ENCODE measurements at places on chromosomes 12 and 14.

DNA sequence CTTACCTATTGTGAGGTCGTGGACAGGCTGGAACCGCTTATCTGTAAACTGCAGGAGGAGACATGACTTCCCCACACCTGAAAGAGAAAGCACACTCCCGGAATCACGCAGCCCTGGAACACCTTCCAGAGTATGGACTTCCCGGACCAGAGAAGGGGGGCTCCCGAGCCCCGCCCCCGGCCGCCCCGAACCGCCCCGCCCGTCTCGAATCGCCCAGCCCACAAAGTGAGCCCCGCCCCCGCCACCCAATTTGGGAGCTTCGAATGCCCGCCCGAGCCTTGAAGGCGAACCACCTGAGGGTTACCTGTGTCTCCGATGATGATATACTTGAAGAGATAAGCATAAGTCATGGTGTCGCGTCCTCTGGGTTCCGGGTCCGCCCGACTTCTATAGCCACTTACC is 235 bp downstream of the RAB2B start:
- H3K4me3 ChIP-seq, result peak overlapping the region; percentile 100
- H3K36me3 ChIP-seq, result no peaks in the 10 kb centered on the region
- DNase-seq, result no peak
- H3K27ac ChIP-seq, result peak overlapping the region; percentile 97
- H3K27me3 ChIP-seq, result no peaks in the 10 kb centered on the region
- H3K4me1 ChIP-seq, result peaks cover 37% of the 10 kb centered on the region

- H3K27ac ChIP-seq, result no peak overlapping the region
- no peak overlapping the region for H3K4me3 ChIP-seq
- no peaks in the 10 kb centered on the region for H3K36me3 ChIP-seq
- H3K4me1 ChIP-seq, result no peaks in the 10 kb centered on the region
- peaks cover 4% of the 10 kb centered on the region for H3K27me3 ChIP-seq
Measured at GRCh38 chr12:18882690-18883089, 144.8 kb downstream of the CAPZA3 start.

GRCh38 chr14:60346706-60347105 is 97.7 kb downstream of the PPM1A start:
- no peak overlapping the region for H3K27ac ChIP-seq
- H3K36me3 ChIP-seq, result no peaks in the 10 kb centered on the region
- peaks cover 5% of the 10 kb centered on the region for H3K4me1 ChIP-seq
- H3K4me3 ChIP-seq, result no peak overlapping the region
- DNase-seq, result no peak

- H3K27ac ChIP-seq, result no peak overlapping the region
- H3K36me3 ChIP-seq, result no peaks in the 10 kb centered on the region
- peaks cover 43% of the 10 kb centered on the region for H3K4me1 ChIP-seq
Measured at GRCh38 chr14:68497011-68497410, 295.9 kb downstream of the ZFP36L1 start.

DNA sequence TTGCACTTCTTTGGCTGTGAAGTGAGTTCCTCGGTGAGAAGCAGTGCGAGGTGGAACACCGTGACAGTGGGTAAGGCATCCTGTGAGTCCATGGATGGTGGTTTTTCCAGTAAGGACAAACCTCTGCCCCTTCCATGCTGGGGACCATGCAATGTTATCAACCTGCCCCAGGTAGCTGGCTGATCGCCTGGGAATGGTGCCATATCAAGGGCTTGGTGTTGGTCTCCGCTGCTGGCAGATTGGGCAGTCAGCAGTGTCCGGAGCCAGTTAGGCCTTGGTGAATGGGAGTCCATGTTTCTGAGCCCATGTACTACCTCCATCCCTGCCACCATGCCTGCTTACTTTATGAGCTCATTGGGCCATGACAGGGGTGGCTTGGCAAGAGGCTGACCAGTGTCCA is 114.7 kb upstream of the C14orf180 start:
- peaks cover 51% of the 10 kb centered on the region for H3K27me3 ChIP-seq
- H3K4me1 ChIP-seq, result peaks cover 16% of the 10 kb centered on the region
- H3K27ac ChIP-seq, result no peak overlapping the region
- H3K36me3 ChIP-seq, result no peaks in the 10 kb centered on the region

- no peak overlapping the region for H3K27ac ChIP-seq
- peaks cover 2% of the 10 kb centered on the region for H3K27me3 ChIP-seq
- H3K4me1 ChIP-seq, result peaks cover 11% of the 10 kb centered on the region
- H3K36me3 ChIP-seq, result no peaks in the 10 kb centered on the region
Measured at GRCh38 chr12:2386566-2386965, 333.8 kb downstream of the CACNA1C start.

- no peak for DNase-seq
- no peaks in the 10 kb centered on the region for H3K27me3 ChIP-seq
- no peak overlapping the region for H3K27ac ChIP-seq
- H3K36me3 ChIP-seq, result peaks cover 25% of the 10 kb centered on the region
- H3K4me1 ChIP-seq, result no peaks in the 10 kb centered on the region
- H3K4me3 ChIP-seq, result no peak overlapping the region
Measured at GRCh38 chr14:38175658-38176057, 32.0 kb upstream of the SSTR1 start.

- H3K4me1 ChIP-seq, result peaks cover 41% of the 10 kb centered on the region
- peak; percentile 68 for DNase-seq
- H3K27ac ChIP-seq, result peak within 1 kb of the TSS; percentile 91
Measured at GRCh38 chr12:12266873-12267741, at the start of gene LRP6. TSS of gene LRP6 (minus strand) at chr12:12267044. CDS start at chr12:12266735, 309 bp downstream.

DNA sequence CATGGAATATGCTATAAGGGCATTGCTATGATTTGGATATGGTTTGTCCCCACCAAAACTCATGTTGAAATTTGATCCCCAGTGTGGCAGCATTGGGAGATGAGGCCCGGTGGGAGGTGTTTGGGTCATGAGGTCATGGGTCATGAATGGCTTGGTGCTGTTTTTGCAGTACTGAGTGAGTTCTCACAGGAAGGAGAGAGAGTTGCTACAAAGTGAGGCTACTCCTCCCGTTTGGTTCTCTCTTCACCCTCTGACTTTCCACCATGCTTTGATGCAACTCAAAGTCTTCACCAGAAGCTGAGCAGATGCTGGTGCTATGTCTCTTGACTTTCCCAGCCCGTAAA is 388.1 kb upstream of the TMPO start:
- no peak overlapping the region for H3K27ac ChIP-seq
- no peak for DNase-seq
- peaks cover 6% of the 10 kb centered on the region for H3K27me3 ChIP-seq
- no peaks in the 10 kb centered on the region for H3K36me3 ChIP-seq
- peaks cover 2% of the 10 kb centered on the region for H3K4me1 ChIP-seq

GRCh38 chr14:104048758-104049507 is 36.6 kb upstream of the ASPG start:
- H3K27me3 ChIP-seq, result peaks cover 7% of the 10 kb centered on the region
- H3K36me3 ChIP-seq, result no peaks in the 10 kb centered on the region
- no peak overlapping the region for H3K4me3 ChIP-seq
- no peak overlapping the region for H3K27ac ChIP-seq
- no peak for DNase-seq

- H3K4me3 ChIP-seq, result no peak overlapping the region
- DNase-seq, result no peak
- H3K4me1 ChIP-seq, result peaks cover 34% of the 10 kb centered on the region
- H3K27ac ChIP-seq, result no peak overlapping the region
- no peaks in the 10 kb centered on the region for H3K36me3 ChIP-seq
Measured at GRCh38 chr14:92683041-92683440, 65.4 kb downstream of the LGMN start.

GRCh38 chr14:100468557-100468956 is 118.7 kb downstream of the BEGAIN start:
- no peak overlapping the region for H3K4me3 ChIP-seq
- no peaks in the 10 kb centered on the region for H3K36me3 ChIP-seq
- H3K27ac ChIP-seq, result no peak overlapping the region

GRCh38 chr14:94767321-94767878 is 2.5 kb downstream of the GSC start:
- peaks cover 92% of the 10 kb centered on the region for H3K27me3 ChIP-seq
- peaks cover 2% of the 10 kb centered on the region for H3K36me3 ChIP-seq
- DNase-seq, result no peak
- H3K4me3 ChIP-seq, result no peak overlapping the region
- peaks cover 19% of the 10 kb centered on the region for H3K4me1 ChIP-seq

DNA sequence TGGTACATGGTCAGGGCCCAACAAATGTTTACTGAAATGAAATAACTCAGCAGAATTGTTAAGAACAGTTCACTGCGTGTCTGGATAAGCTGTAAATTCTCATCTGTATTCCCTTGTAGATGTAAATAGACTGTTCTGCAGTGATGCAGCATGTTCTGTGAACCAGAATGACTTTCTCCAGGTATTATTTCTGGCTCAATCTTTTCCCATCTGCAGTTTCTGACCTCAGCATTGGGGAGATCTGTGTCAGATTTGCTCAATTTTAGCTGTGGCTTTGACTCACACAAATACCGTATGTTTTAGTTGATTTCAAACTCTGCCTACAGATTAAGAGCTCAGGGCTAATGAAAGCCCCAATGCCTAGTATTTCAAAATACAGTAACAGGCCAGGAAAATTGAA is 49.2 kb upstream of the DICER1 start:
- no peak overlapping the region for H3K4me3 ChIP-seq
- H3K27ac ChIP-seq, result no peak overlapping the region
- no peak for DNase-seq
- H3K27me3 ChIP-seq, result no peaks in the 10 kb centered on the region

GRCh38 chr14:52797653-52798052 is 6.2 kb upstream of the GNPNAT1 start:
- H3K4me3 ChIP-seq, result no peak overlapping the region
- no peak for DNase-seq
- H3K27ac ChIP-seq, result no peak overlapping the region
- H3K27me3 ChIP-seq, result no peaks in the 10 kb centered on the region

DNA sequence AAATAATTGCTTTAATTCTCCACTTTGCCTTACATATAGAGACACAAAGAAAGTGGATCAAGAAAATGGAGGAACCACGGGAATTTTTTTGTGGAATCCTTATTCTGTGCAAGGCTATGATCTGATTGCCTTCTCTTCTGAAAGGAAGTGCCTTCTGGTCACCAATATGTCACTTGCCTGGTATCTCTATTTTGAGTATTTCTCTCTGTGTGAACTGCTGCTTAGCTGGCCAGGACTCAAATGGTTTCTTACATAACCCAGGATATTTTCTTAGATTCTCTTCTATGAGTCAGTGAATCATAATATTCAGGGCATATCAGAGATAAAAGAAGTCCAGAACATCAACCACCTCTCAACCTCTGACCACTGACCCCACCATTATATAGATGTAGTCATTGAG is 156.1 kb downstream of the DIO2 start:
- no peak for DNase-seq
- H3K27ac ChIP-seq, result no peak overlapping the region
- H3K27me3 ChIP-seq, result no peaks in the 10 kb centered on the region
- no peak overlapping the region for H3K4me3 ChIP-seq
- H3K36me3 ChIP-seq, result no peaks in the 10 kb centered on the region

- H3K4me3 ChIP-seq, result no peak overlapping the region
- peaks cover 3% of the 10 kb centered on the region for H3K27me3 ChIP-seq
- no peak overlapping the region for H3K27ac ChIP-seq
- H3K4me1 ChIP-seq, result no peaks in the 10 kb centered on the region
- H3K36me3 ChIP-seq, result no peaks in the 10 kb centered on the region
- no peak for DNase-seq
Measured at GRCh38 chr12:115400011-115400410, 716.0 kb upstream of the TBX3 start.

GRCh38 chr12:68647507-68647906 is 36.8 kb downstream of the RAP1B start:
- DNase-seq, result no peak
- peak overlapping the region; percentile 40 for H3K4me3 ChIP-seq
- H3K36me3 ChIP-seq, result peaks cover 75% of the 10 kb centered on the region
- peak overlapping the region; percentile 64 for H3K27ac ChIP-seq

GRCh38 chr12:126667339-126667738 is 1599.6 kb upstream of the TMEM132C start:
- no peaks in the 10 kb centered on the region for H3K27me3 ChIP-seq
- DNase-seq, result no peak
- no peak overlapping the region for H3K27ac ChIP-seq
- H3K4me1 ChIP-seq, result no peaks in the 10 kb centered on the region
- H3K4me3 ChIP-seq, result no peak overlapping the region
- no peaks in the 10 kb centered on the region for H3K36me3 ChIP-seq

GRCh38 chr14:50397390-50398188 is 908 bp upstream of the CDKL1 start:
- H3K4me1 ChIP-seq, result peaks cover 34% of the 10 kb centered on the region
- peak overlapping the region; percentile 83 for H3K4me3 ChIP-seq
- no peaks in the 10 kb centered on the region for H3K36me3 ChIP-seq
- H3K27me3 ChIP-seq, result no peaks in the 10 kb centered on the region

- H3K4me1 ChIP-seq, result peaks cover 53% of the 10 kb centered on the region
- no peaks in the 10 kb centered on the region for H3K27me3 ChIP-seq
- H3K36me3 ChIP-seq, result no peaks in the 10 kb centered on the region
- peak overlapping the region; percentile 92 for H3K4me3 ChIP-seq
Measured at GRCh38 chr12:53252349-53252916, 15.7 kb upstream of the ESPL1 start.

GRCh38 chr12:132551641-132552031 is 58.7 kb downstream of the LRCOL1 start:
- no peak overlapping the region for H3K4me3 ChIP-seq
- no peak for DNase-seq
- no peaks in the 10 kb centered on the region for H3K4me1 ChIP-seq
- no peaks in the 10 kb centered on the region for H3K36me3 ChIP-seq

DNA sequence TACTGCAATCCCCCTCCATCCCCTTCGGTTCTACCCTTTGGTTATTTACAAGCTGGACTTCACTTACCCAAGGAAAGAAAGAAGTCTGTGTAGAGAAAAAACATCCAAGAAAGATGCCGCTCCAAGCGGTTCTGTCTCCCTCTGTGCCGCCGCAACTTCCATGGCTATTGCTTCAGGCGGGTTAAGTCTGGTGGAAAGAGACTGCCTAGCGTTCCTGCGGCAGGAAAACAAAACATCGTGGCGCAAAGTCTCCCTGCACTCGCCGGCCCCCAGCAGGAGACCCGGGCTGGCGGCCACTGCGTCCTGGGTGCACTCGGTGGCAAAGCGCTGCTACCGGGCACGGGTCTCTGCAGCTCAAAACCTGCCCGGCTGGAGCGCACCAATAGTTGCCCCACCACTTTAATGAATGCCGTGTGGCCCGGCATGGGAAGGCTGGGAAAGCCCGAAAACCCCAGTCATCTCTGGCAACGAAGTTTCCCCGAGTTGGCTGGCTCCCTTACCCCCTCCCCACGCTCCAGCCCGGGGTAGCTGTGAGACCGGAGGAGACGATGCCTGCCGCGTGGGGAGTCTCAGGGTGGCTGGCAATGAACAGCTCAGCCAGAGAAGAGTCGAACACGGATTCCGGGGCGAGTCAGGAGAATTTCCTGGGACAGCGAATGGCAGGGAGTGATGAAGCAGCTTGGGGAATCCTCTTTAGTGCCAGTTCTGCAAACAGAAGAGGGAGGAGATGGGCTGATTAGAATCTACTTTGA is 3.5 kb upstream of the KCNK10 start:
- H3K4me1 ChIP-seq, result no peaks in the 10 kb centered on the region
- H3K27ac ChIP-seq, result no peak overlapping the region
- no peak for DNase-seq
- no peaks in the 10 kb centered on the region for H3K36me3 ChIP-seq

- H3K36me3 ChIP-seq, result no peaks in the 10 kb centered on the region
- H3K27ac ChIP-seq, result peak overlapping the region; percentile 75
- H3K4me1 ChIP-seq, result peaks cover 58% of the 10 kb centered on the region
- peak overlapping the region; percentile 69 for H3K4me3 ChIP-seq
- no peaks in the 10 kb centered on the region for H3K27me3 ChIP-seq
- DNase-seq, result no peak
Measured at GRCh38 chr14:92584816-92585215, 71.2 kb downstream of the RIN3 start.

Data from naive thymus-derived CD8-positive, alpha-beta T cell (primary cell).